Sigmoid colon (tissue), 7 donors: ENCODE measurements at places on chromosomes 12 and 14.

DNA sequence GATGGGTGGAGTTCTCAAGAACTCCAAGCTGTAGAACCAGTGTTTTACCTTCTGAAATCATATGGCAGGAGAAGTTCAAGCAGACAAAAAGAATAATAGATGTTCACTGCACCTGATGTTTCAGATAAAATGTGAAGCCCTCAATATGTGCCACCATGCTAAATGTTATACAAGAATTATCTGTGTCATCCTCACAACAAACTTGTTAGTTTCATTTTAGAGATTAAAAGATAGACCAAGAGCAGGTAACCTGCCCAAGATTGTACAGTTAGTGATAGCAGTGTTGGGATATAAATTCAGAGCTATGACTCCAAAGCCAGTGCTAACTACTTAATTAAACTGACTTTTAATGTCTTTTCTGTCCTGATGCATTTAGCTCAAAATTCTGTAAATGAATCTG is 44.7 kb downstream of the FRS2 start:
- H3K36me3 ChIP-seq = no peaks in the 10 kb centered on the region
- H3K4me3 ChIP-seq = no peak overlapping the region
- no peaks in the 10 kb centered on the region for H3K27me3 ChIP-seq
- H3K4me1 ChIP-seq = peaks cover 69% of the 10 kb centered on the region
- no peak for DNase-seq
- no peak overlapping the region for H3K27ac ChIP-seq

GRCh38 chr14:70856851-70857495 is 47.7 kb upstream of the MAP3K9 start:
- H3K27ac ChIP-seq = no peak overlapping the region
- H3K4me1 ChIP-seq = no peaks in the 10 kb centered on the region
- H3K4me3 ChIP-seq = no peak overlapping the region
- H3K36me3 ChIP-seq = no peaks in the 10 kb centered on the region
- H3K27me3 ChIP-seq = no peaks in the 10 kb centered on the region

DNA sequence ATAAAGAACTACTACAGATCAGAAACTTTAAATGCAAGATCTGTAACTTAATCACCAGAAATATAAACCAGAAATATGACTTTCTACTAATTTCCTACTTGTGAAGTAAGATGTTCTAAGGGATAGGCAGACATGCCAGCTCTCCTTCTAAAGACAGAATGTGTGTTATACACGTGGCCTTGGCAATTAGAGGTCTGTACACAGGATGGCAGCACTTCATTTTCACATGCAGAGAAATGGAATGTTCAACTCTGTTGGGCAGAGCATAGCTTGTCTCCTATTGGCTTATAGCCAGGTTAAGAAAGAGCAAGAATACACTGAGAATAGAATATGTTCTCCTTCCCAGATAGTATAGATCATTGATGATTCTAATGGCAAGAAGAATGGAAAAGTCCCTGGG is 403.8 kb downstream of the DAD1 start:
- no peak overlapping the region for H3K4me3 ChIP-seq
- no peak for DNase-seq
- no peaks in the 10 kb centered on the region for H3K27me3 ChIP-seq
- H3K36me3 ChIP-seq = no peaks in the 10 kb centered on the region
- H3K27ac ChIP-seq = no peak overlapping the region

DNA sequence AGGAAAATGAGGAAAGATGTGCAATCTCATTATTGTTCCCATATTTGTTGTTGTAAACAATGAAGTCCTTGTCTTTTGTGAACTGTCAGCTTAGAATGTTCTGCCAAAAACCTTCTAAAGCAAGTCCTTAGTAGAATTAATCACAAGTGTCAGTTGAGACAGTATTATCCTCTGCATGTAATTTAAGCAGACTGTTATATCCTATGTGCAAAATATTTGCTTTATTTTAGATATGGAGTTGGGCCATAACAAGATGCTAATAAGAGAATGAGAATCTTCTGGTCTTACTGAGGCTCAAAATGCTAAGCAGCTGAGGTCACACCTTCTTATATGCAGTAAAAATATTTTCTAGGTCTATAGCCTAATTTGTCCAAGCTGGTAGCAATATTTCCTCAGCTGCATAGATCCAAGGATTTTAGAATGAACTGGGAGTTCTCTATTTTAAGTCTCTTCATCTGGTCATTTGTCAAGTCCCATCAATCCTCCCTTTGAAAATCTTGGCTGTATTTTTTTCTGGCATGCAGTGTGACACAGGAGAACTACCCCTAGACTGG is 222.3 kb upstream of the NAV3 start:
- H3K4me1 ChIP-seq = no peaks in the 10 kb centered on the region
- DNase-seq = no peak
- H3K27ac ChIP-seq = no peak overlapping the region

DNA sequence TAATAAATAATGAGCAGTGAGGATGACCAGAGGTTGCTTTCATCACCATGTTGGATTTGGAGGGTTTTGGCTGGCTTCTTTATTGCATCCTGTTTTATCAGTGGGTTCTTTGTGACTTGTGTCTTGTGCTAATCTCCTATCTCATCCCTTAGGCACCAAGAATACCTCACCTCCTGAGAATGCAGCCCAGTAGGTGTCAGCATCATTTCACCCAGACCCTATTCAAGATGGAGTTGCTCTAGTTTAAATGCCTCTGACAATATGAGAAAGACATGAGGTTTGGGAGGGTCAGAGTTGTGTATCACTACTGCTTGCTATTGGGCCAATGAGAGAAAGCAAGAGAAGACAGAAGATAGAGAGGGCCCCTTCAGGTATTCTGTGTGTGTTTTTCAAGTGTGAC is 592.2 kb downstream of the ETNK1 start:
- no peaks in the 10 kb centered on the region for H3K27me3 ChIP-seq
- no peak for DNase-seq
- H3K27ac ChIP-seq = no peak overlapping the region
- no peaks in the 10 kb centered on the region for H3K36me3 ChIP-seq
- H3K4me3 ChIP-seq = no peak overlapping the region

DNA sequence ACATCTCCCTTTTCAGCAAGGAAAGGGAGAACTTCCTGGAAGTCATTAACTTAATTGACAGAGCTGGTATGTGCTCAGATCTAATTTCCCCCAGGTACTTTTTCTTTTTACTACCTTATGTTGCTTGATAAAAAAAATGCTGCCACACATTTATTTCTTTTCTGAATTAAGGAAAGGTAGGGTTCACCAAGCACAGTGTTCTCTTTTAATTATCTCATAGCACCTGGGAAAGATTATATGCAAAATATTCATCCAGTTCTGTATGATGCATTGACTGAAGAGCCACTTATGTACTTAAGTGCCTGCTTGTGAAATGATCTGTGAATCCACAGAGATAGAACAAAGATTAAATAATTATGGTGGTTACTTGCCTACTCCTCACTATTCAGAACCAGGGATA is 25.1 kb downstream of the KCNC2 start:
- H3K27me3 ChIP-seq = no peaks in the 10 kb centered on the region
- no peaks in the 10 kb centered on the region for H3K36me3 ChIP-seq
- H3K4me1 ChIP-seq = no peaks in the 10 kb centered on the region
- DNase-seq = no peak

GRCh38 chr14:30928462-30928861 is 54.1 kb downstream of the COCH start:
- H3K4me1 ChIP-seq = no peaks in the 10 kb centered on the region
- no peak overlapping the region for H3K27ac ChIP-seq
- H3K36me3 ChIP-seq = peaks cover 19% of the 10 kb centered on the region
